ENCODE measurements at places on chromosomes 1 and 21.

GRCh38 chr1:7387053-7387927 is 383.8 kb upstream of the VAMP3 start:
- no peak for DNase-seq

- no peak for DNase-seq
Observed at GRCh38 chr1:119631086-119631432, 17.0 kb downstream of the ZNF697 start.

DNA sequence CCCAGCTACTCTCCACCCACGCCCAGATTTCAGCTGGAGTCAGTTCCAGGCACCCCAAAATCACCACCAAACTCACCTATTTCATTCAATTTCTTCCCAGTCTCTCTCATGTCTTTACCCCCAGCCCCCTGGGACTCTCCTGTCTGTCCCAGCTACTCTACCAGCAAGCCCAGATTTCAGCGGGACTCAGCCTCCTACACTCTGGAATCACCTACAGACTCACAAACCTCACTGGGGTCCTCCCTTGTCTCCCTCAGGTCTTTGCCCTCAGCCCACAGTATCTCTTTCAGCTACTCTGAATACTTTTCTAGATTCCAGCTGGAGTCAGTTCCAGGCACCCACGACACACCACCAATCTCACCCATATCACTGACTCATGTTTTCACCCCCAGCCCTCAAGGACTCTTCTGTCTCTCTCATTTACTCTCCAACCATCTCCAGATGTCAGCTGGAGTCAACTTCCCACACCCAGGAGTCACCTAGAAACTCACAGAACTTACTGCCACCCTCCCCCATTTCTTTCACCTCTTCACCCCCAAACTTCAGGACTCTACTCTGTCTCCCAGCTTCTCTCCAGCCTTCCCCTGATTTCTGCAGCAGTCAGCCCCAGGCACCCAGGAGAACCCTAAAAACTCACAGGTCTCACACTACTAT is 1529.3 kb upstream of the TPTE start:
- no peak for DNase-seq

- peak; percentile 51 for DNase-seq
Observed at GRCh38 chr1:180230791-180231505, 884 bp downstream of the LHX4 start.

DNA sequence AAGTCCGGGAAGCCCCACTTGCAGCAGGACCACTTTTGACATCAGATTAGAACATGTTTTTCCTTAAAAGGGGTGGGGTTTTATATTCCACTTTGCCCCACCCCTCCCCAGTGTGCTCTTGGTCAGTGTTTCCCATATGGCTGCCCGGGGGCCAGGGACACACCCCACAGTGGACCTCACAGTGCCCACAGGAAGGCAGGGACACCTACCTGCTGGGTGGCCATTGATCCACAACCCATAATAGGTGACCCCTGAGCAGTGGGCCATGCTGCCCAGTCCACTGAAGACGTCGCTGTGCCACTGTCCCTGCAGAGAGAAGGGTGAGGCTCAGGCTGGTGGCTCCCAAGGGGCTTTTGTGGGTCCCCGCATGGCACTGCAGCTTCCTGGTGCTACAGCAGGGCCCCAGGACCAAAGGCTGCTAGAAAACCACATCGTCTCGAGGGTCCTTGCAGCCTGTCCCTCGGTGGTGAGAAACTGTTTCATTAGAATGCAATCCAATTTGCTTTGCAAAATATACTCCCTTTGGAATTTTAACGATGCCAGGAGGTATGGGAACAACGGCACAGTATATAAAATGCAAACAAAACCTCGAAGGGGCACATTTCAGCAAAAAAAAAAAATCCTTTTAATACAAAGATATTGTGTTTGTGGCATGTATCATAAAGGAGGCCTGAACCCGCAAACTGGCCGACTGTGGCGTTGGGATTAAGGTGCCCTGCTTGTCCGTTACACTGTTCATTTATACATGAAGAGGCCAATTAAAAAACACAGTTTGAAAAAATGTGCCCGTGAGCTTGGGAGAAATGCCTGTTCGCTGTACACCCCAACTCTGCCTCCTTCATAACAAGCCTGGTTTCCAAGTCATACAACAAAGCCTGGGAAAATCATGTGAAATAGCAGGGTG is 16.9 kb downstream of the MORN1 start:
- DNase-seq = no peak

DNA sequence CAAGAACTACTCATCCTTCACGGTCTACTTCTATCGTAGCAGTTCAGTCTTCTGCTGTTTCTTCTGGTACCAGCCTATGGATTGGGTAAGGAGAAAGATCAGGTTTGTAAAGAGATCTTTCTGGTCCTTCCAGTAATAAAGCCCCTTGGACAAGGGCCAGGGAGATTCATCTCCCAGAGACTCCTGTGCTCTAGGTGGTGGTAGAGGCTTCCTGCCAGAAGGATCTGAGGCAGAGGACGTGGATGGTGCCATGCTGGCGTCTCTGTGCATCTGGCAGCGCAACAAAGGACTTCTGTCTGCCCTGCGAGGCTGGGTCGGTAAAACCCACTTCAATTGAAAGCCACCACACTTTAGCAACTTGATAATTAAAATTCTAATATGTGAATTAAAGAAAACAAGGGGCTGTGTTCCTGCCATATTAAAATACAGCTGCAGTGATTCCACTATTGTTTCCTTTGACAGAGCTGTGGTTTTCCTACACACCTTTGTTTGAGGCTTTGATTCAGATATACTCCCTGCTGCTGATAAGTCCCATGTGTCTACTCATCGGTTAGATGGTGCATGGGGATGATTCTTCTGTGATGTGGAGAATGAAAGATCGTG is 73.6 kb downstream of the ROR1 start:
- no peak for DNase-seq

DNA sequence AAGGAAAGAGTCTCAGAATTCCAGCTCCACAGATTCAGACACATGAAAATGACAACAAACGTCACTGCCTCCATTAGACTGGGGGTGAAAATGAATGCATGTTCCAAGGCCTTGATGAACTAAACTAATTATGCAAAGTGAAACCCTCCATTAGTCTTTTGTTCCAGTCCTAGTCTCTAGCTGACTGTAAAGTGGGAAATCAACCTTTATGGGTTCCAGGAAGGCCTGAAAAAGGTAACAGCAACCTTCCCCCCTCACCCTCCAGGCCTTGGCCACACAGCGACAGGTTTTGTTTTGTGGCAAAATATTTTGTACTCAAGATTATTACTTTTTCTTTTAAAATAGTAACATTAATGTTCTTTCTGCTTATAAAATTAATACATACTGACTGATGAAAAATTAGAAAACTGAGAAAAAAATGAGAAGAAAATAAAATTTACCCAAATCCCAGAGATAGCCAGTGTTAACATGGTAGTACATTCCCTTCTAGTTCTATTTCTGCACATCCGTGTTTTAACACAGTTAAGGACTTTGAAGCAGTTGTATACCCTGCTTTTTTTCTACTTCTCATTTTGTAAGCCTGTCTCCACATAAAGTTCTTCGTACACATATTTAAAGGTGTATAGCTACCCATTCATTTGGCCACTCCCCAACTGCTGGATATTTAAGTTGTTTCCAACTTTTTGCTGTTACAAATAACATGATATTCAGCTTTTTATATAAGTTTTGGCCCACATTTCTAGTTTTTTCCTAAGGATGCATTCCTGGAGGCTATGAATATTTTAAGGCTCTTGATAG is 60.9 kb downstream of the CD2 start:
- no peak for DNase-seq

GRCh38 chr1:43872280-43872679 is 61.3 kb upstream of the ARTN start:
- DNase-seq = no peak

- no peak for DNase-seq
Observed at GRCh38 chr1:56240400-56240799, 339.0 kb downstream of the PLPP3 start.

DNA sequence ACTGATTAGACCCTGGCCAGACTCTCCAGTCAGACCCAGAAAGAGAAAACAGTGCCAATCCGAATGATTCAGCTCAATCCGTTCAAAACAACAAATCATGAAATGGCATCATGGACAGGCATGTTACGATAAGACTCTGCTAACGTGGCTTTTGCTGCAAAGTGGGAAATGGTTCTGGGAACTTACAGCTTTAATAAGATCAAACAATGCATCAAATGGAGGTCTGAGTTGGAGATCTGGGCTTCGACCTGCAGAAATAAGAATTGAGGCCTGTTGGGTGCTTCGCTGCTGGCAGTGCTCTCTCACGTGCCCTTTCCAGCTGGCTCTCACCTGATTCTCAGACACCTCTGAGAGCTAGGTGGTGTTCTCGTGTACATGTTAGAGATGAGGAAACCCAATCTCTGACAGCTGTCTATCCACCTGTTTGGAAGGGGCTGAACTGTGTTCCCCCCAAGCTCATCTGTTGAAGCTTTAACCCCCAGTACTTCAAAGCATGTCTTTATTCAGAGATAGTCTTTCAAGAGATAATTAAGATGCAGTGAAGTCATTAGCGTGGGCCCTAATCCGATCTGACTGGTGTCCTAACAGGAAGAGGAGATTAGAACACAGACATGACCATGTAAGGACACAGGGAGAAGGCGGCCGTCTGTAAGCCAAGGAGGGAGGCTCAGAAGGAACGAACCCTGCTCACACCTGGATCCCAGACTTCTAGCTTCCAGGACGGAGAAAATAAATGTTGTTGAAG is 45.5 kb upstream of the ETS2 start:
- no peak for DNase-seq

GRCh38 chr21:26185021-26185420 is 14.5 kb upstream of the APP start:
- no peak for DNase-seq

- DNase-seq = no peak
Observed at GRCh38 chr1:27397749-27398148, 5.3 kb downstream of the GPR3 start.

- no peak for DNase-seq
Observed at GRCh38 chr1:102851616-102852015, 256.7 kb downstream of the COL11A1 start.

GRCh38 chr1:246052603-246053002 is 454.5 kb downstream of the SMYD3 start:
- no peak for DNase-seq

GRCh38 chr1:51072043-51072439 is 30.0 kb upstream of the C1orf185 start:
- DNase-seq = no peak

GRCh38 chr1:86775395-86775794 is 71.0 kb downstream of the SH3GLB1 start:
- no peak for DNase-seq

DNA sequence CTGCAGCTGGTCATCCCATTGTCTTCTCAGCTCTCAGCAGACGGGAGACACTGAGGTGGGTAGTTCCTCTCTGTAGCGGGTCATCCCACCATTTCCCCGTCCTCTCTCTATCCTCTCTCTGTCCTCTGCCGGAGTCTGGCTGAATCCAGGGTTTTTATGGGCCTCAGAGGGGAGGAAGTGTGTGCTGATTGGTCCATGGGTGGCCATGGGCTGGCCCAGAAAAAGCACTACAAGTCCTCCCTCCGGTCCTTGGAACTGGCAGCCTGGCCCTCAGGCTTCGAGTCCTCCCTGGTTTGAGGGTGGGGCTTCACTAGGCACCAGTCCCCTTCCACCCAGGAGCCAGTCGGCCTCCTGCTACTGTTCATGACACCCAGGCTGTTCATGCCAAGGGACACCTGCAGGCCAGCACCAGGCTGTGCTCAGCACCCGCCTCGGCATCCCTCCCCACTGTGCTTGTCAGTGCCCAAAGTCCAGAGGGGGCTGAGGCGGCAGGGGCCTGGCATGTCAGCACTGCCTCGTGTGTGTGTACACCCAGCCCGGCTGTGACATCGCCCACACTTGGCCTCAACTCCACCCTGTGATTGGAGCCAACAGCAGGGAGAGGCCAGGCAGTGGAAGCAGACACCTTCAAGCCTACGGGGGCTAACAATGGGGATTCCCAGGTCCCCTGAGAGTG is 23.0 kb upstream of the LRRC8C start:
- no peak for DNase-seq

- DNase-seq = no peak
Observed at GRCh38 chr1:90544356-90544755, 172.7 kb downstream of the BARHL2 start.

DNA sequence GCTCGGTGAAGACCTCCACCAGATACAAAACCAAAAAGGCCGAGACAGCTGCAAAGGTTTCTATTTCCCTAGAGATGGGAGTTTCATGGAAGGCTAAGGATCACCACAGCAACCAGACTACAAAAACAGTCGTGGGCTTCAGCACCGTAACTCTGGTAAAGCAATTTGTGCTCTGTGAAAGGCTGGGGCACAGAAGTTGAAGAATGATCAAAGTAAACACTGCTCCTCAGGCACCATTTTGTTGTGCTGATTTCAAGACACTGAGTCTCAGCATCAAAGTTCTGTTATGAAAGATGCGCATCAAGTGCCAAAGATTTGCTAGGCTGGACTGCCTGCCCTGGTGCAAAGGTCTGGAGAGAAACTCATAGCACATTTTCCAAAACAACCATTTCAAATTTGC is 116.2 kb downstream of the TGFBR3 start:
- DNase-seq = no peak

DNA sequence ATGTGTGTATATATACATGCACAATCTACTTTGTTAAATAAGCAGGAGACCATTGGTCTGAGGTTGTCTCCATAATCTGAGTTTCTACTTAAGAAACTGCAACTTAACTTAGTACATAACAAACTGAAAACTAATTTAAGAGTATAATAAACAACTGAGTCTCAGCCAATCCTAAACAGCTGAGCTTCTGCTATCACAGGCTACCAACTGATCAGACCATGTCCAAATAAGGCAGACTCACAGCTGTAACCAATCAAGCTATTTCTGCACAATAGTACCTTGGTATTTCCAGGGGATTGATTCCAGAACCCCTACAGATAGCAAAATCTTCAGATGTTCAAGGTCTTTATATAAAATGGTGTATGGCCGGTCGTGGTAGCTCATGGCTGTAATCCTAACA is 26.0 kb upstream of the C1orf146 start:
- DNase-seq = no peak

GRCh38 chr21:17476006-17476405 is 36.8 kb upstream of the CXADR start:
- DNase-seq = no peak

- no peak for DNase-seq
Observed at GRCh38 chr1:85135392-85135798, 65.4 kb downstream of the SYDE2 start.

DNA sequence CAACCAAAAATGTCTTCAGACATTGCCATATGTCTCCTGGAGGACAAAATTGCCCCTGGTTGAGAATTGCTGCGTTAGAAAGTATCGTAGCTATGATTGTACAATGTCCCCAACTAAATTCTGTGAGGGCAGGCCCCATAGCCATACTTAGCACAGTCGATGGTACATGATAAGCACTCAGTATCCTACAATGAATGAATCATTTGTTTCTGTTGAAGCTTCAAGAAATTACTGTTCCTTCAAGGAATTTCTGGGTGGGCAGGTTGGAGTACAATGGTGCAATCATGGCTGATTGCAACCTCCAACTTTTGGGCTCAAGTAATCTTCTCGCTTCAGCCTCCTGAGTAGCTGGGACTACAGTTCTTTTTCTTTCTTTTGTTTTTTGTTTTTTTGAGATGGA is 4.7 kb downstream of the CAP1 start:
- DNase-seq = no peak

GRCh38 chr1:64933296-64934070 is 32.9 kb downstream of the JAK1 start:
- DNase-seq = no peak

Measured in kidney glomerular epithelial cell (primary cell).